ENCODE measurements at places on chromosomes 3 and 15.

DNA sequence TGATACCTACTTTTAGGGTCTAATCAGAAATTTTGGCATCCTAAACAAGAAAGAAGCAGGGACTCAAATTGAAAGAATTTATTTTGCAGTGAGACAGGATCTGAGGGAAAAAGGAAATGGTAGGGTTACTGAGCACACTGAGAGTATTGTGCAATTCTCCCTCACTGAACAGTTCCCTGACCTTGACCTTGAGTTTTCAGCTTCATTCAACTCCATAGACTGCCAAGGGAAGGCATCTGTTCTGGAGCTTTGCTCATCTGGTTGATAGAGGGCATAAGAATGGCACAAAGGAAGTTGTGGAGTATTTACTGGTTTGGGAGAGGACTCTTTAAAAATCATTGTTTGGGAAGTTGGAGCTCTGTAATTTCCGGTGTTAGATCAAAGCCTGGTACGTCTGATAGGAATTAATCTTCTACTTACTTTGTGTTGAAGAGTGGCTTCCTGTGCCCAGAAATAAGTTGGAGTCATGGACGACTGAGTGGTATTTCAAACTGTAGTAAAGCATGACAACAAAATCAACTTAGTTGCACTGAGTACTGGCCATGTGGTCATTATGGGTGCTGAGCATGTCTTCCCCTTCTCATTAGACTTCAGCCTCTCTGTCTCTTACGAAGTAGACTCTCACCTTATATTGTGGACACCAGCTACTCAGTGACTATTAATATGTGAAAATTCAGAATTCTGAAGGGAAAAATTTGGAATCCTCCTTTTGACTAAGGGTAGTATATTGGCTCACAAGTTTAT lies 40.8 kb downstream of the CLDN1 start:
- no peak for DNase-seq

DNA sequence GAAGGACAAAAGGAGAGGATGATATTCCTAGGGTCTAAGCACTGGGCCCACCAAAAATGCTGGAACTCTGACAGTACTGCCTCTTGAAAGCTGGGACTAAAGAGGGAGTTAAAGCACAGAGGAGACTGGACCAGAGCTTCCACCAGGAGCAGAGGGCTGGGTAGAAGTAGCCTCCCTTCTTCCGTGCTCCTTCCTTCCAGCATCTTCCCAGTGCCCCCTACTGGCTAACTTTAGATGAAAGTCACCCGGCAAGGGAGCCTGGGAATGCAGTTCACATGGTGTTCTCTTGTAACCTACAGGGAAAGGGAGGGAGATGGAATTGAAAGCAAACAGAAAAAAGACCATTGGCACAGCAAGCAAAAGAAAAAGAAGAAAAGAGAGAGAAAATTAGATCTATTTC lies 106.1 kb upstream of the COL8A1 start:
- DNase-seq, result no peak

- no peak for DNase-seq
Measured at GRCh38 chr3:147371140-147371539, 35.2 kb downstream of the ZIC4 start.

DNA sequence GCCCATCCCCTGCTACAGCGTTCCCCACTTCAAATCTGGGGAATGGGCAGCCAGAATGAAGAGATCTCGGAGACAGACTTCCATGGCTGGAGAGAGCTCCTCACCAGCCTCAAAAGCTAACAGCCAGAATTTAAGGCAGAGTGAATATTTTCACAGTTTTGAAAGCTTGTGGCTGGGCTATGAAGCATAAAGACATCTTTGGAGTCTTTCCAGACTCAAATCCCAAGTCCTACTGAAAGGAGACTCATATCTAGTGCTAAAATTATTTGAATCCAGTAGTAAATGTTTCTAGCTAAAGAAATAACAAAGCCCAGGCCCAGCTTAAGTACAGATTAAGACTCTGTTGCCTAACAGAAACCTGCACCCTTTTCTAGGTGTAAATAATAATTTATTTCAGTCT lies 628.4 kb upstream of the ALCAM start:
- DNase-seq, result peak; percentile 18

GRCh38 chr3:171326717-171327440 lies 133.3 kb downstream of the TNIK start:
- DNase-seq, result no peak

DNA sequence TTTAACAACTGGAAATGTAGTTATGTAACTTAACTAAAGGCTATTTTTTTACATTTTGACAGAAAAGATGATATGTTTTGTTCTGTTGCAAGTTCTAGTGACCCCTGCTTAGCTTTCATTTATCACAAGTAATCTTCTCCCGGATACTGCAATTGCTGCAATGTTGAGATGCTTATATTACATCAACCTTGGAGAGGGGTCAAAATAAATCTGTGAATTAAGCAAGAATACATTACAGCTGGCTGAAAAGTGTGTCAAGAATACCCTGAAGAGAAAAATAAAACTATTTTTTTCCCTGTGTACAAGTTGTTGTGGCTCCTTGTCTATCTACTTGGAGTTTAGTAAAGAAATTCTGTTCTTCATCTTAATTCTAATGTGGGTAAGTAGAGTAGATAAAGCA lies 232.1 kb upstream of the GOLIM4 start:
- no peak for DNase-seq

Data from NCI-H446 treated with DMSO at 0.1 percent for 48 hours (cell line).